GM12865 (cell line): ENCODE measurements at places on chromosomes 2 and 18.
A peak's percentile ranks its signal among the peaks of the same experiment; 100 is the strongest.

GRCh38 chr2:206692971-206693370, 25.2 kb downstream of the DYTN start:
- no peak for DNase-seq

DNA sequence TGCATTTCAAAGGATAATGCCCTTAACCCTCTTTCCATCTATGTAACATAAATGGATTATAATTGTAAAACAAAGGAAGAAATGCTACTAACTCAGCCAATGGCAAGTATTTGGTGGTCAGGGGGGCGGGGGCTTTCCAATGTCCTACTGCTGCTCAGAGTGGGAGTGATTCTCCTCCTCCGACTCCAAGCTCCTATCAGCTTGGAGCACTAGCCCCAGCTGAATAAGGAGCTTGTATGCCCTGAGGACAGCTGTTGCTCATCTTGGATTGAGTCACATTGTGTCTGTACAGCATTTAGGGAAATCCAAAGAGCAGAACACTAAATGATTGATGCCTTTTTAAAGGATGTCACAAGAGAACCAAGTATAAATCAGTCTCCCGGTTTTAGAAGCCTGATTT, 105.6 kb upstream of the ZNF521 start:
- DNase-seq, result no peak

- DNase-seq, result peak; percentile 64
These were observed 1.0 kb upstream of the BMPR2 start for GRCh38 chr2:202375033-202375608.

DNA sequence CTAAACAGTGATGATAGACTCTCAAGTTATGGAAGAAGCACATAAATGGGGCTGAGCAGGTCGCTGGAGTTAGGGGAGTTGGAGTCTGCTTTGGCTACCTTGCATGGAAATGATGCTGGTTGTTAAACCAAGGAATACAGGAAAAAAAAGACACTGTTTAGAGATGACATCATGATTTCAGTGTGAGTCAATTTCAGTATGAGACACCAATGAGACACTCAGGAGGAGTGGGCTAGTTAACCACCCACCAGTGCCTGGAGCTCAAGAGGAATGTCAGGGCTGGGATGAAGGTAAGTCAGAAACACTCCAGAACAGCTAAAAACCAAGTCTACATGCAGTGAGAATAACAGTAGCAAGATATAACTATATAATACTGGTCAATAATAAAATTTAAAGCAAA, 303.6 kb downstream of the SOX11 start:
- no peak for DNase-seq

DNA sequence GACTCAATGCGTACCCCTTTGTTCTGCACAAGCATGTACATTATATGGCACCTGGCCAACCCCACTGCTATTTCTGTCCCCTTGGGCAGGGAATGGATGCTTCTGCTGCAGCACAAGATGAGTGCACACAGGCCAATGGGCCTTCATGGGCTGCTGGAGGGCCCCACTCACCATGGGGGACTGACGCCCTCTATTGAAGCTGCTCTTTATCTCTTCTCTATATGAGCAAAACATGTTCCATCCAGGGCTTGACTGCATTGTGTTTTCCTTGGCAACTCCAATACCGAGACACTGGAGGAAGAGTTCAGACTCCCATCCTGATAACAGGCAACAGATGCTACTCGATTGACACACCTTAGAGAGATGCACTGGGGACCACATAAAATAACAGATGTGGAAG, 251.6 kb upstream of the NCKAP5 start:
- DNase-seq, result no peak

- DNase-seq, result no peak
These were observed 62.5 kb upstream of the LGALSL start for GRCh38 chr2:64391424-64391823.

DNA sequence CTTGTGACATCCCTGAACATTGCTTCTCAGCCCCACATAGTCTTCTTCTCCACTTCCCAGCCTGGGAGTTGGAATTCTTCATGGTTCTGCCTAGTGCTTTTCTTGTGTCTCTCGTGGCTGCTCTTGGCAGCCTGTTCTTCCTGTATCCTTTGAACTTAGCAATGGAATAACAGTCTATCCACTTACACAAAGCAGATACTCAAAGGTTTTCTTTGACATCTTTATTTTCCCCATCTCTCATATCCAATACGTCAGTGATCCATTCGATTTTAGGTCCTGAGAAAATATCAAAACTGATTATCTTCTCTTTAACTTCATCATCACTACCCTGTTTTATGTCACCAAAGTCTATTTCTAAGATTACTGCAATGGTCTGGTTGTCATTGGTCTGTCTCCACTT, 1091.2 kb upstream of the PIK3C3 start:
- DNase-seq, result no peak

- no peak for DNase-seq
These were observed 772.3 kb downstream of the LRRTM4 start for GRCh38 chr2:76749858-76750257.

- peak; percentile 67 for DNase-seq
These were observed 17.2 kb downstream of the IFIH1 start for GRCh38 chr2:162301151-162301804.

- no peak for DNase-seq
These were observed 54.5 kb downstream of the ZDBF2 start for GRCh38 chr2:206328974-206329373.

DNA sequence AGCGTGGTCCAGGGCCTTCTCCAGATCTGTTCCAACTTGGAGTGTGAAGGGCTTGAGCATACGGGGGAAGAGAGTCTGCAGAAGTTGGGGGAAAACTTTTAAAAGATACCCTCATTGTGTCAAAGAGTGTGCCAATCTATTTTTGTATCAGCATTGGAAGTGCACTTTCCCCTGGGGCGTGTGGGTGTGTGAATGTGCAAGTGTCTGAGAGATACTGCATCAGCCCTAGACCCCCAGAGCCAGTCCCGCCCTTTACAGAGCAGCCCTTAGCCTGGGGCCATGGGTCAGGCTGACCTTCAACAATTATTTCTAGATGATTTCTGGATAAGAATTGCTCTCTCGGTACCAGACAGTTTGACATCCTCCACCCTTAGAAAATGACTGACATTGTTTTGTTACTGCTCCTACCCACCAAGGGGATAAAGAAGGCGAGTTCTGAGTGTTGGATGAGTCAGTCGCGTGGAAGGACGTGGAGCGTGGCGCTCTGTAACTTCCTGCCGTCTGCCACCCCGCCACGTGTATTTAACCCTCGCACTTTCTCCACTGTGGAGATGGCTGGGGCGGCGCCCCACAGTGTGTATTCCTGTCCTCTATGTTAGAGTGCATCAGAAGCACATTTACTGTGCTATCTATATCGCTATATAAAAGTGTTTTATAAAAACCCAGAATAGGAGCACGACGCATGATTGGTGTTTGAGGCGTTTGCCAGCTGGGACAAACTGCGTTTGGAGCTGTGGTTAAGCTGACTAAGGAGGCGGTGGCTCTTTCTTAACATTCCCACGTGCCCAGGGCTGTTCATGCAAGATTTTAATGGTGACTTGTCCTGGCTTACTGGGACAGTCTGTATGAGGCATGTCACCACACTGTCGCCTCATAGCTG, 122.6 kb downstream of the CABLES1 start:
- DNase-seq, result no peak

DNA sequence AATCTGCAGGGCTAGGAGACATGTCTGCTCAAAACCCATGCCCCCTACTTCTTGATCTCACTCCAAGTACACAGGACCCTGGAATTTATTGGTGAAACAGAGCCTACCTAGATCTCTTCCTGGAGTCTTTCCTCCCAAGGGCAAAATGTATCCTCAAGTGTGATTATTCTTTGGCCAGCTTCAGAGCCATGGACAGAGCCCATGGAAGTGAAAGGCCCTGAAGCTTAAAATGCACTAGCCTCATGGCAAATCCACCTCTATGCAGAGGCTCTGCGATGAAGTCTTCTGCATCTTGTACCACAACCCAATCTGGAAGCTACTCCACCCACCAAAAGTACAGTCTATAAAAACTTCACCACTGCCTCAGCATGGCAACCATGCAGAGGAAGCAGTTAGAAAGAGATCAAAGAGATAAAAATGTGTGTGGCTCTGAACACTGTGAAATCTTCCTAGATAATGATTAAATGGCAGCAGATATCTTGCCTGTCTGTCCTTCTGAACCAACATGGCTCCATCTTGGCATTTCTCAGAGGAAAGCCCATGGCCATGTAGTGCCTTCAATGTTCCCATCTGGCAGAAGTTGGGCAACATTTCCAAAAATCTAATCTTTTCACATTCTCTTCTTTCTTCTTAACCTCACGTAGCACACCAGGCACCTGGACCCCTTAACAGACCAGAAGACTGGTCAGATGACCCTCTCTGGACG, 142.9 kb upstream of the KLF7 start:
- DNase-seq, result no peak

DNA sequence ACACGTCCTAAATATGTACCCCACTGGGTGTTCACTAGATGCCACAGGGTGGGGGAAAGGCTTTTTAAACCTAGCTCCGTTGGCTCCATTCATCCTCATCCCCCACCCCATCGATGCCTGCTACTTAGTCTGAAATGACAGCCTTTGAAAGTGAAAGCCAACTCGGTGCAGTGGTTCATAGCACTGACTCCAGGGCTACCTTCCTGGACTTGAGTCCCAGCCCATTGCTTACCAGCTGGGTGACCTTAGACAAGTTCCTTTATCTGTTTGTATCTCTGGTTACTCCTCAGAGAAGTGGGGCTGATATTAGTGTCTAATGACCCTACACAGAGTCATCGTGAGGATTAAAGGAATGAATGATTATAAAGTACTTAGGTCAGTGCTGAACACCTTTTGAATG, 24.4 kb downstream of the EHD3 start:
- DNase-seq, result peak; percentile 76

DNA sequence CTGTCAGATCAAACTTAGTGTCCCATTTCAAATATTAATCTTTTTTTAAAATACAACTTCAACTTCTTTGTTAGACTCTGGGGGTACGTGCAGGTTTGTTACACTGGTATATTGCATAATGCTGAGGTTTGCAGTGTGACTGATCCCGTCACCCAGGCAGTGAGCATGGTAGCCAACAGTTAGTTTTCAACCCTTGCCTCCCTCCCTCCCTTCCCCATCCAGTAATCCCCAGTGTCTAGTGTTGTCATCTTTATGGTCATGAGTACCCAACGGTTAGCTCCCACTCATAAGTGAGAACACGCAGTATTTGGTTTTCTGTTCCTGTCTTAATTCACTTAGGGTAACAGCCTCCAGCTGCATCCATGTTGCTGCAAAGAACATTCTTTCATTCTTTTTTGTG, 23.9 kb downstream of the NOL10 start:
- DNase-seq, result no peak

DNA sequence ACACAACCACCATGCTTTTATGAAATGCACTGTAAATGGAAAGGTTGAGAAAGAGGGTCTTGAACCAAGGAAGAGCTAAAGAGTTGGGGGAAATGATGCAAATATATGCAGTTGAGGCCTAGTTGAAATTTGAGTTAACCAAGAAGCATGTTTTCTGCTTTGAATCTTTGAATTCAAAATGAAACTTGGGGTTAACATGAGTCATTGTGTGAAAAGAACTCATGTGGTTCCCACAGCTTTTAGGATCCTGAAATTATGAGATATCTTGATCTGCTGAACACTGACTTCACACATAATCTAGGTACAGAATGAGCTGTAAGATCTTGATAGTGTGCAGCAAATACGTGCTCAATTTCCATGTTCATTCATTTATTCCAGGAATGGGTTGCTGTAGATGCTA, 422.9 kb upstream of the TRIB2 start:
- DNase-seq, result peak; percentile 88

DNA sequence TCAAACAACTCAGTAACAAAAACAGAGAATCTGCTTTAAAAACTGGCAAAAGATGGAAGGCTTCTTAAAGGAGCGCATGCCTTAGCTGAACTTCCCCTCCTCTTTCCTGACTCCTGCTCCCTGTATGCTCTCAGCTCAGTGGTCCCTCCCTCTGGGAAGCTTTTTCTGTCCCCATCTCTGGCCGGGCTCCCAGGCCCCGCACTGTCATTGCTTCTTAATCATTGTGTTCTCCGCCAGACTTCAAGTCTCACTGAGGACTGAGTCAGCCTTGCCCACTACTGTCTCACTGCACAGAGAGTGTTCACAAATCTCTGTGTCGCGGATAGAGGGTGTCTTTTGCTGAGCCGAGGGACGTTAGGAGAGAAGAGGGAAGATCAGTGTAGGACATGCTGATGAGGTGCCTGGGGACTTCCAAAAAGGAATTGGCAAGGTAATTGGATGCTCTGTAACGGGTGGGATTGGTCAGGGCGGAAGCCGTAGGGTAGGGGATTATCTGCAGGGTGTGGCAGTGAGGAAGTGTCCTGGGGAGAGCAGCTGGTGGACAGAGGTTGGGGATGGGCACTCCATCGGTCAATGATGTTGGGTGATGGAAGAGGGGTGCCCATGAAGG, 16.2 kb downstream of the TOGARAM2 start:
- DNase-seq, result no peak

- no peak for DNase-seq
These were observed 45.1 kb downstream of the GPD2 start for GRCh38 chr2:156481312-156481711.

DNA sequence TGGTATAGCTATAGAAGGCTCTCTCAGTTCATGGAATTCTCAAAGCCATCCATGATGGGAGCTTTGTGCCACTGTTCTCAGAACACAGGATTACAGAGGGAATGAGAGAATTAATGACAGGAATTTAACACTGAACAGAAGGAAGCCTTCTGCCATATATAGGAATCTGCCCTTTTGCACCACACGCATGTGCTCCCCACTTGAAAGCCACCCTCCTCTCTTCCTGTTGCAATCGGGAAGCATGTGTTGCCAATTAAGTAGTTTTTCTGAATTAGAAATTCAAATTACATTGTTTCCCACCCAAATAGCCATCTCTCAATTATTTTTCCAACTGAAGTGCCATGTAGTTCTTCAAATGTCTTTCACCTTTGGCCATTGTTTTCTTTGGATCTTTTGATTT, 71.3 kb downstream of the C1D start:
- no peak for DNase-seq

GRCh38 chr2:16390561-16390960, 275.1 kb downstream of the CYRIA start:
- no peak for DNase-seq

GRCh38 chr2:45273412-45274249, 264.4 kb upstream of the SIX2 start:
- no peak for DNase-seq

DNA sequence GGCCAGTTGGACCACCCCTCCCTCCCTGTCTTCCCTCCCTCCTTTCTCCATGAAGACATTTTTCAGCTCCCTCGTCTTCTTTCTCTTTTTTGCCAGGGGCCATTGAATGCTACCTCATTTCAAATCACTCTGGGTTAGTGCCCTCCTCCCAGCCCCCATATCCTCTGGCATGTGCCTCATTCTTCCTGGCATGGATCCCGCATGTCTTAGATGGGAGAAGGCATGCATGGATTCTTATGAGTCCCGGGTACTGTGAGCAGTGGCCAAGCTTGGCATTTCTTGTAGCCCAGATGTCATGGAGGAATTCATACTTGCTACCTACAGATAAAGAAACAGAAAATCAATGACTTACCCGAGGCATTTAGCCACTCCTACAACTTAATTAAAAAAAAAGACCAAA, 9.0 kb upstream of the HAAO start:
- DNase-seq, result no peak

GRCh38 chr2:191109888-191110287, 40.9 kb downstream of the STAT4 start:
- DNase-seq, result peak; percentile 9

- DNase-seq, result no peak
These were observed 319.9 kb upstream of the HS6ST1 start for GRCh38 chr2:128638341-128639119.
